NCI-H1436 treated with DMSO at 0.1 percent for 48 hours (cell line): ENCODE measurements at places on chromosomes 2 and 18.

- no peak for DNase-seq
Measured at GRCh38 chr2:220894069-220894468, 678.0 kb downstream of the EPHA4 start.

- no peak for DNase-seq
Measured at GRCh38 chr2:126515471-126515870, 140.5 kb upstream of the GYPC start.

DNA sequence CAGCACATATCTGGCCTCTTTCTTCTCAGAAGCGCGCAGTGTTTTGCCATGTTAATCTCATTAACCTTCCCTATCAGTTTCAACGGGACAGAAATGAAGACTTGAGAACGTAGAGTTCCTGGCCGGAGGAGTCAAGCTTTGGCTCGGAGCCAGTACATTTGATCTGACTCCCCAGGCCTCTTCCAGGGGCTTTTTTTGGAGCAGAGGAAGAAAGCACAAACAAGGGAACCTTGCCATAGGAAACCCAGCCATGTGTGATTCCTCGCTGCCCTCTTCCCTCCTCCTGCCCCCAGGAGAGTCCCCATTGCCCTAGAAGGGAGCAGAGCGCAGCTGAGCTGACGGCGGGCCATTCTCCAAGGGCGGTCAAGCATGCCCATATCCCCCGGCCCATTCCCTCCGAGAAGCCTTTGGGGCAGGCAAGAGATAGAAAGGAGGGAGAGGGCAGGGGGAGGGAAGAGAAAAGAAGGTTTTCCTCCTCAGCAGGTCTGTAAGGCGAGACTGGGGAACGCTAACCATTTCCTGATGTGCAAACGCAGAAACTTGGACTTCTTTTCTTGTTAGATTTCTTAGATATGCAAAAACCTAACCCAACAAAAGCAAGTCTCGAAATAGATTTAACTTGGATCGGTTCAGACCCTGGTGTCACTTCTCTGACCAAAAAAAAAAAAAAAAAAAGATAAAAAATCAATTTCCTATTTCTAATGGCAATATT is 63.7 kb upstream of the POU3F3 start:
- no peak for DNase-seq

DNA sequence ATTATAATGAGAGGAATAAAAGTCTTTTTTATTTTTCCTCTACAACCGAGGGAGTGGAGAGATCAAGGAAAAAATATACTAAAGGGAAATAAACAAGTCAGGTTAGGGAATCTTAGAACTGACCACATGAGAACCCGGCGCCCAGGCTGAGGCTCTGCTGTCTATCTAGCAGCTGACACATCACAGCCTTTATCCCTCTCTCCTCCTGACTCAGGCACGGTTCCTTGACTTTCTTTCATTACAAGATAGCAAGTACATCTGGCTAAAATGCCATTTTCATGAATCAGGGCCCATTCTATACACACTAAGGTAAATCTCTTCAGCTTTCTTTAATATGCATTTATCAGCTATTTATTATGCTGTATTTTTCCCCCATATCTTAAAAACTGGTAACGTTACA is 296.0 kb downstream of the TMX3 start:
- DNase-seq = no peak

DNA sequence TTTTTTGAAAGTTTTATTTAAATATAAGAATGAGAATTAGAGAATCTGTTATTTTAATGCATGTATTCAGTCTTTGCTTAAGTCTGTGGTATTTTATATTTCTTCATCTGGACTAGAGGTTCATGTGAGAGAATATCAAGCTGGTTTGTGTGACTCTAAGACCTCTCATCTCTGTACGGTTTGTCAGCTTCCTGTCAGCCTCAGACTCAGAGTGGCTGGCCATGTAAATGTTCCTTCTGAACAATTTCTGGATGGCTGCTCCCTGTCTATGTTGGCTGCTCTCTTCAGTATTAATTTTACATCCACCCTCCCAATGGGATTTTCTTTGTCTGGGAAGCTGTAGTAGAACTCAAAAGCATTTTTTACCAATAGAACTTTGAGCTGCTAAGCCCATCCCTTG is 225.3 kb upstream of the THUMPD2 start:
- no peak for DNase-seq

- no peak for DNase-seq
Measured at GRCh38 chr2:61722318-61722717, 131.5 kb downstream of the FAM161A start.

- no peak for DNase-seq
Measured at GRCh38 chr2:37377187-37377532, 32.7 kb downstream of the QPCT start.

GRCh38 chr2:17911491-17912260 is 33.2 kb downstream of the KCNS3 start:
- DNase-seq = no peak

DNA sequence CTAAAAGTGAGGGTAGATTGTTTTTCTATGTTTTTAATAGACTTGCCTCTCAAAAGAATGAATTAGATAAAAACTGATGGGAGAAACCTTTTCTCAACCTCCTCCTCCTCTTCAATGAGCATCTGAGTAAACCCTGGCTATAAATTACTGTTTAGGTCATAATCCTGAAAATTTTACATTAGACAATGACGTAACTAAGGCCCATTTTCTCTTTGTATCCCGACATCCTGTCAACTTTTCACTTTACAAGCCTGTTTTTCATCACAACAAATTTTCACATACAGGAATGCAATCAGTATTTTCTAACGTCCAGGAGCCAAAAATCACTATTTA is 1.3 kb downstream of the SPIRE1 start:
- no peak for DNase-seq

DNA sequence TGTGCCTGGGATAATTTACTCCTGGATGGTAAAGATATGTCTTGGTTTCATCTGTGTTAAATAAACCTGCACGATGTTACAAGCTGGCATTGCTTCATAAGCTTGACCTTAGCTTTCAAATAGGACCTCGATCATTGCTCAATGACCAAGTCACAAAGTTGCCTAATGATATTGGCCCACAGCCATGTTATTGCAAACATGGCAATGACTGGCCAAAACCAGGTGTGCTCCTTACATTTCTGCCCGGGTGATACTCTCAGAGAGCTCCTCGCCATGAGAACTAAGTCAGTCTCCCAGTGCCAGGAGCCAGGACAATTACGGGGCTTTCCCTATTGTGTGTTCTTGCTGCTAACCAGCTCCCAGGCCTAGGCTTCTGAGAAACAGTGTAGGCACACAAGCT is 72.5 kb upstream of the CYP1B1 start:
- no peak for DNase-seq

- DNase-seq = no peak
Measured at GRCh38 chr2:141341444-141341843, 789.4 kb downstream of the LRP1B start.

DNA sequence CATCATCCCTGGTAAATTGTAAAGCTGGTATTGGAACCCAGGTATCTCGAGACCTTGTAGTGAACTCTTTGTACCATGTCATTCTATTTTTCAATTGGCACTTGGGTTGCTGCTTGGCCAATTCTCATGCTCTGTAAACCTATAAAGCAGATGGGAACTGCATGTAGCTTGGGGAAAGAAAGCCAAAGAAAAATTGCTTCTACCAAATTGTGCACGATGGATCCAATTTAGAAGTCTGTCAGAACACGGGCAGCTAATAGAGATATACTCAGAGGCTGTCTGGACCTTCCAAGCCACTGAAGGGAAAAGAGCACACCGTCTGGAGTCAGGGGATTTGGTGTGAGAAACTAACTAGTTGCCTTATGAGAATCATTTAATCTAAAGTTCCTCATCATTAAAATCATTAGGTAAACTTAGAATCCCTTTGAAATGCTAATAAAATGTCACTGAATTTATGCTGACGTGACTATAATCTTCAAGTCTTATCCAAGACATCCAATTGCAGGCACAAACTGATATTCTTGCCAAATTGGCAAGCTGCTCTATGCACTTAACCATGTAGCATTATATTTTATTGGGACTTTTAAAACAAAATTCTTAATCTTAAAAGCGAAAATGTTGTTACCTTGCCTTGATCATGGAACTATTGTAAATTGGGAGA is 206.8 kb downstream of the DCC start:
- DNase-seq = no peak

- no peak for DNase-seq
Measured at GRCh38 chr2:76080154-76080553, 369.4 kb upstream of the GCFC2 start.

- no peak for DNase-seq
Measured at GRCh38 chr2:237874585-237875161, 15.2 kb downstream of the RAMP1 start.

DNA sequence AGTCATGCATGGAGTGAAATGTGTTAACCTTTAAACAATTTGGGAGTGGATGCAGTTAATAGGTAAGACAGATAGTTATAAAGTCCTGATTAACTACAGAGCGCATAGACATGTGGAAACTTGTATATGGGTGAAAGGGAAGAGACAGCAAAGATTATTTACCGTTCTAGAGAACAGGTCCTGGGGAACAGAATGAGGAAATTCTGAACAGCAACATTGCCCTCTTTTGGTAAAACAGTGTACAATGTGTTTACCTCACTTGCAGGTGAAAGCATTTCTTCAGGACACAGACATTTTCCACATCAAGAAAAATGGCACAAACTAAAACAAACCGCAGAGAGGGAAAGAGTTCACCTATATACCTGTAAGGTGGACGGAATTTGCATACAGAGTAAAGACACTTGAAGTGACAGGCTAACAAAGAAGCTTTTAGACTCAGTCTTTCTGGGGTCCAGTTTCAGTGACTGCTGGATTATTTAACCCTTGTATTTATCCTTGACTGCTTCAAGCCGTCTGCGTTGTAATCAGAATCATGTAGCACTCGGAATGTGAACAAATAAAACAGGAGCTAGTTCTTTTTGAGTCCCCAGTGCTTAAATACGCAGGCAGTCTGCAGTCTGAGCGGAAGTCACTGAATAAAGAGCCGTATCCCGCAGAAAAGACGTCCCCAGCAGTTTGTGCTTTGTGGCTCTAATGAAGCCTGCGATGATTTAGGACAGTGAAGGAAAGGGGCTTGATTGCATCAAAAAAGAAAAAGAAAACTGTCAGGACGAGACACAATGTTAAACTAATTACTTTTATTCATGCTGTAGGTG is 364.8 kb upstream of the GALNT5 start:
- peak; percentile 43 for DNase-seq

DNA sequence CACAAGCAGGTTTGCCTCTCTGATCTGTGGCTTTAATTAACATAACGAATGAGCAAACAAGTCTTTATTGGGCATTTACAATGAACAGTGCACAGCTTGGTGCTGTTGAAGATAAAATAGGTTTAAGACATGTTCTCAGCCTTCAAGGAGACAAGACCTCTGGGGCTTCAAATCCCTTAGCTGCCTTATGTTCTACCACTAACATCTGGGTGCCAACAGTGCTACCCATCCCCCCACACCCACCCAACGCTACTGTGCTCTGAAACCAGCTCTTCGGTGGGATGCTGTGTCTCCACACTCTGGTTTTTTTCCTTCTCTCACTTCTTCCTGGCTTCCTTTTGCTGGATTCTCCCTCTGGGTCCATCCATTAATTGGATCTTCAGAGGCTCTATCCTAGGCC is 14.1 kb upstream of the B3GNT2 start:
- DNase-seq = no peak

- DNase-seq = no peak
Measured at GRCh38 chr2:10330700-10331026, 28.0 kb downstream of the HPCAL1 start.

GRCh38 chr18:42112657-42113420 is 157.8 kb downstream of the PIK3C3 start:
- no peak for DNase-seq

GRCh38 chr2:64124571-64124970 is 19.6 kb downstream of the PELI1 start:
- no peak for DNase-seq

- DNase-seq = no peak
Measured at GRCh38 chr2:33577668-33578067, 21.4 kb downstream of the FAM98A start.

DNA sequence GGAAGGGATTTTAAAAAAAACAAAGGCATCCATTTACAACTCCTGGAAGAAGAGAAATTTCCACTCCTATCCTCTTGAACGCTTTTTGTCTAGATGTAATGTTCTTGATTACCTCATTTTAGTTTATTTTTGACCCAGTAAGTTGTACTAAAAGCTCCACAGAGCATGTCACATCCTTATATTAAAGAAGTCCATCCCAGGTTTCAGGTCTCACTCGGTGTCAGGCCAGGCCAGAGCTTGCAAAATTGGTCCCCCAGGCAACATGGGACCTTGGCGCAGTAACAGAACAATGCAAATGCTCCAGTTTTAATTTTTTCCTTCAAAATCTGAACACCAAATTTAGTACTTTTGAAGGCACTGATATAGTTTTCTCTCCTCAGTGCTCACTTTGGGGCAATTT is 218.4 kb upstream of the REV1 start:
- DNase-seq = no peak

GRCh38 chr18:70371908-70372307 is 83.1 kb downstream of the SOCS6 start:
- no peak for DNase-seq

DNA sequence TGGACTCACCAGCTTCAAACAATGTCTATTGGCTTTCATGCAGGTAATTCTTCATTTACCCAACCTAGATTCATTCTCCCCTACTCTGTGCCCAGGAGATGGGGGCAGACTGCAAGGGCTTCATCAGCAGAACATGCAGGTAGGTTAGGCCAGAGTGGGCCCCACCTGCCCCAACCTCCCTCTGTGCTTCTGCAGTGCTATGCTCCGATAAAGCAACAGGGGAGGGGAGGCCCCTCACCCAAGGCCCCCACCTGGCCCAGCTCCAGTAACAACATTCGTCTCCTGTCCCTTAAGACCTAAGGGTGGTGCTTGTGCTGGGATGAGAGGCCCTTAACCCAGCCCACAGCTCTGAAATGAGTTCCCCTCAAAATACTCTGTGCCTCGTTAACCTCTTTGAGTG is 16.7 kb upstream of the GYPC start:
- no peak for DNase-seq

GRCh38 chr2:68195096-68195495 is 37.4 kb downstream of the PNO1 start:
- no peak for DNase-seq

GRCh38 chr2:59312029-59312428 is 1070.9 kb upstream of the FANCL start:
- DNase-seq = no peak

DNA sequence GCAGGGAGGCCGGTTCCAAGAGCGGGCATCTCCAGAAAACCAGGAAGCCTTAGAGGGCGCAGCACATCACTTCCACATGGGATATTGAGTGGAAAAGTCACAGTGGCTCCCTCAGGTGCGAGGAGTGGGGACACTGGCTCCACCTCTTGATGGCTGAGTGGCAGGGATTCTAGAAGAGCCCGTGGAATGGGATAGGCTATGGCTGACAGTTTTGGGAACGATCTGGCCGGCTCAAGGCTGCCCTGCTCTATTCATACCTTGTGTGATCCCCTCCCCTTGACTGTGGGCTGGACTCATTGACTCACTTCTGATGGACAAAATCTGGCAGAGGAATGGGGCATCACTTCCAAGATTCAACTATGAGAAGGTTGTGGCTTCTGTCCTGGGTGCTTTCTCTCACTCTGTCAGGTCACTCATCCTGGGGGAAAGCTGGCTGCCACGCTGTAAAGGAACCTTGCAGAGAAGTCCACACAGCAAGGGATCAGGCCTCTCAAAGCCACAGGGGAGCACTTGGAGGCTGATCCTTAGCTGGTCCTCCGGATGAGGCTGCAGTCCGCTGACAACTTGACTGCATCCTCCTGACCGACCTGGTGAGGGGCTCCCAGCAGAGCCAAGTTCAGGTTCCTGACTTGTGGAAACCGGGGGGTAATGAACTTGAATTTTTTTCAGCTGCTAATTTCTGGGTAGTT is 46.7 kb upstream of the HS6ST1 start:
- no peak for DNase-seq
